Activated gamma-delta T cell (primary cell): ENCODE measurements at places on chromosomes 7 and 10.

DNA sequence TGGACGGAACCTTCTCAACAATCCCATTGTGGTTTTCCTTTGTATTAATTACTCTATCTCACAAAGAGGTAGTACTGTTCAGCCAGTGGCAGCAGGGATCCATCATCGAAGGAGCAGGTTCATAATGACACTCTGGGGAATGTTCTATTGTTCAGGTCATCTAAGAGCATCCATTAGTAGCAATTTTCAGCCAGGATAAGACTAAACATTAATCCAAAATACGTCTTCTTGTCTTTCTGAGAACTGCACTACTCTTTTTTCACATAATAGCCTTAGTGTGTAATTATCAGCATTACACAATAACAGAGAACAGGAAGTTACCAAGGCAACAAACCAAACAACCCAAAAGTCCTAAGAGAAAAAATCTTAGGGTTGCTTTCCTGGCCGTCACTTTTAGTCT is 259.5 kb upstream of the VWC2 start:
- no peak for DNase-seq

- no peak for DNase-seq
These were observed 174.7 kb downstream of the HERPUD2 start for GRCh38 chr7:35519971-35520809.

- DNase-seq, result no peak
These were observed 25.6 kb downstream of the IRF5 start for GRCh38 chr7:128963327-128963757.

GRCh38 chr10:126504761-126505112 is 116.5 kb upstream of the ADAM12 start:
- no peak for DNase-seq

DNA sequence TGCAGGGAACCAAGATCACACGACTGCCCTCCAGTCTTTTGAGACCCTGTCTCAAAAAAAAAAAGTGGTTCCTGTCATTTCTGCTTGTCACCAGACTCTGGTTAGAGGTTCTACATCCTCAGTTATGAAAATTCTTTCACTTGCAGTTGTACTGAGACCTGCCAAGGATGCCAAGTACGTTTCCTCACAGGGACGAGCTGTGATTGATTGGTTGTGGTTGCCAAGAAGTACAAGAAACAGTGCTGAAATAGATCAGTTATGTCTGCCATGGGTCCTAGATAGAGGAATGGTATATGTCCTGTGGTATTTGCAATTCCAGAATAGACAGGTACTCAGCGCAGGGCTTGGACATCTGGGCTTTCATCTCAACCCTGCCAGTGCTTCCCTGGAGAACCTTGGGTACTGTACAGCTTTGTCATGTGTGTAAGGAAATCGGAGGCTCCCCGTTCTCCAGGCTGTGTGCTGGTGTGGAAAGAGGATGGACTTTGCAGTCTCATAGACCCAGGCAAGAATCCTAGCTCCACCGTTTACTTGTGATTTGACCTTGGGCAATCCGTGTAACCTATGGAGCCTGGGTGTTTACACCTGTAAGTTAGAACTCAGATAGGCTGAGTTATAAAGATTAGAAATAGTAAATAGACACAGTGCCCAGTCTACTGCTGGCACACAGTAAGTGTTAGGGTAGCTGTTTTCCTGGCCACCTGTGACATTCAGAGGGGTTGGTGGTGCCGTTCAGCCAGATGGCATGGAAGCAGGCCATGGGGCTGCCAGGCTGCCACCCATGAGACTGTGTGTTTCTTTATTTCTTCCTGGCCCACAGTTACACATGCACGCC is 53.0 kb downstream of the COL13A1 start:
- DNase-seq, result no peak
